ENCODE measurements at places on chromosomes 5 and 9.

DNA sequence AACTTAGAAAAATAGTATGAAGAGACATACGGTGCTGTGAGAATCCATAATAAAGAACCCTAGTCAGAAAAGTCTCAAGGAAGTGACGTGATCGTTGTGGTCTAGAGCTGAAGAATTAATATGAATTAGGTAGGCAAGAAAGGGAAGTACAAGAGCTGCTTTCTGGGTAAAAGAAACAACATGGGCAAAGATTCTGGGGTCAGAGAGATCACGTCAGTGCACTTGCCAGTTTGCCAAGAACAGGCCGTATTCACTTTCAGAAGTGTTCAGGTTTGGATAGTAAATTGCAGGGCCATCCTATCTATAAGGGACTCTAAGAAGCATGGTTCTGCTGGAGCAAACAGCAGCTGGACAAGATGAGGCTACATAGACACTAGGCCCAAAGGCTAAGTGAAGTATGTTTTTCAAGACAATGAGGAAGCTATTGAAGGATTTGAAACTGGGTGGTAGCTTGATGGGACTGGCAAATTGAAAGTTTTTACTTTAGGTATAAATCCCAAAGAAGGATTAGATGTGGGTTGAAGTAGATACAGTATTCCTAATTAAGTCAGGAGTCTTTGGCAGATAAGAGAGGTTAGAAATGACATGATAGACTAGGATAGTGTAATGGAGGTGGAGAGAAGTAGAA, 4.8 kb upstream of the CHD1 start:
- no peak for DNase-seq

DNA sequence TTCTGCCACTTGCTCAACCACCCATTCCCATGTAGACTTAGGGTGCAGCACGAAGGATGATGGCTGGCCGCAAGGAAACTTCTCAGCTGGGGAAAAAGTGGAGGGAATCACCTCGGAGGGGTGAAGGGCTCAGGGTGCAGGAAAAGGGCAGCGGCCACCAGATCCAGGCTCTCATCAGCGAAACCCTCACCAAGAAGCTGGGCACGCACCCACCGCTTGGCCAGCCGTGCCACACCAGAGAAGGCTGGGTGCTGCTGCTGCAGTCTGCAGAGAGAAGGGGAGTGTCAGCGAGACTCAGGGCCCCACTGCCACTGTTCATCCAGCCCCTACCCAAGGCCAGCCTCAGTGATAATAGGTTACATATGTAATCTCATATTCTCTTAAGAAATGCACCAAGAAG, 8.6 kb downstream of the NOL6 start:
- DNase-seq = no peak

DNA sequence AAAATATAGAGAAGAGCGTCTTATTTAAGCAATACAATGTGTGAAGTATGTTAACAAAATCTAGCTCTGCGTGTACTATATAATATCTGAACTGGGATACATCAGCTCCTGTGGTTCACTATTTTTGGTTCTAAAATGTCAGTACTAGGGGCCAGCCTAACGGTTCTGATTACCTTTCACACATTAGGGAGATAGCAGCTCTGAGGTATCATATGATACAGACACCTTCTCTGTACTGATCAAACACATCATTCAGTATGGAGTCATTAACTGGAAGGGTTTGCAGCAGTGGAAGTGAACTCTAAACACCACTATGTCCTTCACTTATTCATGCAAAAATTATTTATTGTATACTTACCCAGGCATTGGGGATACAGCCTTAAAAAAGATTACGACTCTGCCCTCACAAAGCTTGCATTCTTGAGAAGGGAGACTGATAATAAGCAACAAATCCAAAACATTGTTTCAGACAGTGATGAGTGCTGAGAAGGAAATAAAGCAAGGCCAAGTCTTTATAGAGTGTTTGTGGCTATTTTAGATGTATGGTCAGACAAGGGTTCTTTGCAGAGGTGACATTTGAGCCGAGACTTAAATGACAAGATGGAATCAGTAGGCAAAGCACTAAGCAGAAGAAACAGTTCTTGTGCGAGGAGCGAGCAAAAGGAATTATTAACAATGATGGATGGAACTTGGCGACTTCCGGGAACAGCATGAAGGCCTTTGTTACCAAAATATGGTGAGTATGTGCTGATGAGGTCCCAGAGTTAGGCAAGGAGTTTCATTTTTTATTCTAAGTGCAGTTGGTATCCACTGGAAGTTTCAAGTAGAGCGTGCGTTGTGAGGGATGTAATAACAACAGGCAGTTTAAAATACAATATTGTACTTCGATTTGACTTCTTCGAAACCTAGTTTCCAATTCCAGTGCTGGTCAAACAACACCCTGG, 1.8 kb upstream of the LNPEP start:
- peak; percentile 63 for DNase-seq

DNA sequence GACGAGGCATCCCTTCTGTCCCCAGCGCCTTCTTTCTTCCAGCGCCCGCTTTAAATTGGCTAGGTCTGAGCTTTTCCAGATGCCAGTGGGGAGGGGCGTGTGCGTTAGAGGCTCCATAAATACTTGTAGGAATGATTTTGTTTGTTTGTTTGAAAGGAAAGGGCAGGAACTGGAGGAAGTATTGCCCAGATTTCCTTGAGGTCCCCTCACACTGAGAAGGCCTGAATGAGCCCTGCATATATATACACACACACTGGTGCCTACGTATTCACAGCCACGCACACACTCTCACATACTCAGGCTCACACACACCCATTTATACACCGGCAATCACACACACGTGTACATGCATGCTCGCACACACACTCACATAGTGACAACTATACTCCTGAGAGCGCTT, 1.0 kb upstream of the SLIT3 start:
- no peak for DNase-seq

DNA sequence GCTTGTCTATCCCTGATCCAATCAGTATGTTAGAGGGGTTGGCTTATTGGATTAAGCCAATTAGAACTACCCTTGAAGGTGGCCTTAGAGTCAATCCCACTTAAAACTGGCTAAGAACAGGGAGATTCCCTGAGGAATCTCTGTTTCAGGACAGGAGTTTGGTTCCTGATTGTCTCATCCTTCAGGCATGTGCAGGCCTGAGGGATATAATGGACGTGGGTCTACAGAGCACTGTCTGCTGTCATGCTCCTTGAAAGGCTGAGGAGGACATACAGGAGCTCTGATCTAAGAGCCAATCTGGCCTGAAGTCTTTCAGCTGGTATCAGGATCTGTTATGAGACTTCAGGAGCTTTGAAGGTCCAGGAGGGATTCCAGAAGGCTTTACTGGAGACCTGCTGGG, 36.2 kb upstream of the PRXL2C start:
- DNase-seq = no peak

GRCh38 chr9:115952430-115953292, 200.9 kb upstream of the PAPPA start:
- peak; percentile 6 for DNase-seq

- no peak for DNase-seq
Measured at GRCh38 chr5:180591311-180591887, at the start of gene SCGB3A1. Gene SCGB3A1, minus strand, starts transcription at chr5:180591499. Its CDS starts 37 bp downstream, at chr5:180591462.

- no peak for DNase-seq
Measured at GRCh38 chr5:2737273-2738155, 14.0 kb downstream of the IRX2 start.

DNA sequence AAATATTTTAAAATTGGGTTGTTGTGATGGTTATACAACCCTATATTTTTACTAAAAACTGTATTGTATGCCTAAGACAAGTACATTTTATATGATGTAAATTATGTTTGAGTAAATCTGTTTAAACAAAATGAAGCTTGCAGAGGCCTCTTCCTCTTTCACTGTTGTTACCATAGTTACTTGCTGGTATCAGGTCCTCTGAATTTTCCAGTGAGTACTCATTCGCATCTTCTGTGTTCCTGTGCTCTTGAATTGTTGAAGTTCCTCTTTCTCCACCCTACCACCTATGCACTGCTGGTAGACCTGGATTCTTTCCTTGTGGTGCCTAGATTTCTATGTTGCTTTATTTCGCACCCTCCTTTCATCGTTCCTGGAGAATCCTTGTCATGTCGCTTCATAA, 938.5 kb upstream of the ACO1 start:
- DNase-seq = no peak

DNA sequence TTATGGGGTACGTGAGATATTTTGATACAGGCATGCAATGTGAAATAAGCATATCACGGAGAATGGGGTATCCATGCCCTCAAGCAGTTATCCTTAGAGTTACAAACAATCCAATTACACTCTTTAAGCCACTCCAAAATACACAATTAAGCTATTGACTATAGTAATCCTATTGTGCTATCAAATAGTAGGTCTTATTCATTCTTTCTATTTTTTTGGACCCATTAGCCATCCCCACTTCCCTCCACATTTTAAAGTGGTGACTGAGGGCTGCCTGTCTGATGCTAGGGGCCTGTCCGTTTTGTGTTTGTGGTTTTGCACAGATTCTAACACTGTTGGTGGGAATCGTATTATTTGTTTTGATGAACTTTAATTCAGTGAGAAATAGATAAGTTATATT, 129.7 kb upstream of the DHFR start:
- no peak for DNase-seq

GRCh38 chr5:133859073-133859472, 109.4 kb downstream of the C5orf15 start:
- DNase-seq = no peak

DNA sequence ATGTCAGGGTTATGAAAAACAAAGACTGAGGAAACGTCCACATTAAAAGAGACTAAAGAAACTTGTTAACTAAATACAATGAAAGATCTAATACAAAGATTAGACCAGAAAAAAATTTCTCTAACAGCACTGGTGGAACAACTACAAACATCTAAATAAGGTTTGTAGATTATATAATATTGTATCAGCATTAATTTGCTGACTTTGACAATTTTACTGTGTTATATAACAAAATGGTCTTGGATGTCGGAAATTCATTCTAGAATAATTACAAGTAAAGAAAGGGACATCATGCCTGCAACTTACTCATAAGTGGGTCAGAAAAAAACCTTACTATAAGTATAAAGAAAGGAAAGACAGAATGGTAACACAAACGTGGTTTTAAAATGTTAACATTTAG, 50.1 kb downstream of the PJA2 start:
- DNase-seq = no peak

DNA sequence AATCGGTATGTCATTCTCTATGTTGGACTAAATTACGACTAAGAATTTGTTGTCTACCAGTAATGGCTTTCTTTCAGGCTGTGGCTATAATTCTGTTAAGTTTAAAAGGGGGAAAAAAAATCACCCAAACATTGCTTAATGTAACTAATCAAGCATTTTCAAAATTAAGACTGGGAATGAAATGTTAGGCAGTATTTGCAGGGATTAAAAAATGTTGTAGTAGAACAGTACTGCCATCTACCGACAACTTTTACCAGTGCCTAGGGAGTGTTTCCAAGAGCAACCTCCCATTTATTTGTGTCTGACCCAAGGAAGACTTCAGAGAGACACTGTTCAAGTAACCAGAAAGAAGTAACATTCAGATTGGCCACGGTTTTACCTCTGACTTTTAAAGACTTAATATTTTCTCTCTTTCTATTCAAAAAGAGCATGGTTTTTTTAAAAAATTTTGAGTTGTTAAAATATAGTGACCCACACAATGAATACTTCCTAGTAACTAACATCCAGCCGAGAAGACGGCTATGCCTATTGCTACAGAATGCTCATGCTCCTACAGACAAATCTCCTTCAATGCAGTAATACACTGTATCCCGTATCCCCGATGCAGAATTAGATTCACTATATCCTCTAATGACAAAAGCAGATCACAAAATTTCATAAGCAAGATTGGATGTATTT, 92.4 kb downstream of the ARL15 start:
- DNase-seq = peak; percentile 60

- DNase-seq = no peak
Measured at GRCh38 chr5:177426566-177427210, at the start of gene GRK6. Gene GRK6, plus strand, starts transcription at chr5:177426676. Its CDS starts 170 bp downstream, at chr5:177426846.

DNA sequence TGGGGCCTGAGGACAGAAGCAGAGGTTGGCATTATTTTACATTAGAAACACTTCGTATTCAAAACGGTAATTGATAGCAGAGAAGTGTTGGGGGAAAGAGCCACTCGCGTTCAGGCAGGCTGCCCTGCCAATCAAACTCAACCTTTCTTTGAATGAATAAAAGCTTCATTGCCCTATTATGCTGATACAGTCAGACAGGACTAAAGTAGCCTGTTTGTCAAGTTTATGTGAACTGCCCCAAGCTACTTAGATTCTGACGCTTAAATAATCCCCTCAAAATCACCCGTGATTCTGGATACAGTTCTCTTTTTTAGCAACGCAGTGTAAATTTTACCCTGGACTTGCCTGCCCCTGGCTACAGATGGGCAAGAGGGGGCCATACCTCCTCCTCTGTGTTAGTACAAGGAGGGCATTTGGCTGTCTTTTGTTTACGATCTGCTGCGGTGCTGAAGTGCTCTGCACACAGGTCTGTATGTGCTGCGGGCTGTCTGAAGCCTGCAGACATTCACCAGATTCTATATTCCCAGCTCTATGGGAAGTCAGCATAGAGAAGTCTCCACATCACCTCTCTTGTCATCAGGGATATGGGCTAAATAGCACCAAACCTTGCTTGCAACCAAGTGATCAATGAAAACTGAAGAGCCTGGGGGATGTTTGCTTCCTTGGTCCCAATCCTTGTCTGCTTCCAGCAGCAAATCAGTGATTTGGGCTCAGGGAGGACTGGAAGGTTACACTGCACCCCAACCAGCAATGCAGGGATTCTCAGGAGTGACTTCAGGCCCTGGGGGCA, 218.4 kb downstream of the EBF1 start:
- no peak for DNase-seq

GRCh38 chr9:128254855-128255759, 20.7 kb downstream of the GOLGA2 start:
- peak; percentile 42 for DNase-seq

DNA sequence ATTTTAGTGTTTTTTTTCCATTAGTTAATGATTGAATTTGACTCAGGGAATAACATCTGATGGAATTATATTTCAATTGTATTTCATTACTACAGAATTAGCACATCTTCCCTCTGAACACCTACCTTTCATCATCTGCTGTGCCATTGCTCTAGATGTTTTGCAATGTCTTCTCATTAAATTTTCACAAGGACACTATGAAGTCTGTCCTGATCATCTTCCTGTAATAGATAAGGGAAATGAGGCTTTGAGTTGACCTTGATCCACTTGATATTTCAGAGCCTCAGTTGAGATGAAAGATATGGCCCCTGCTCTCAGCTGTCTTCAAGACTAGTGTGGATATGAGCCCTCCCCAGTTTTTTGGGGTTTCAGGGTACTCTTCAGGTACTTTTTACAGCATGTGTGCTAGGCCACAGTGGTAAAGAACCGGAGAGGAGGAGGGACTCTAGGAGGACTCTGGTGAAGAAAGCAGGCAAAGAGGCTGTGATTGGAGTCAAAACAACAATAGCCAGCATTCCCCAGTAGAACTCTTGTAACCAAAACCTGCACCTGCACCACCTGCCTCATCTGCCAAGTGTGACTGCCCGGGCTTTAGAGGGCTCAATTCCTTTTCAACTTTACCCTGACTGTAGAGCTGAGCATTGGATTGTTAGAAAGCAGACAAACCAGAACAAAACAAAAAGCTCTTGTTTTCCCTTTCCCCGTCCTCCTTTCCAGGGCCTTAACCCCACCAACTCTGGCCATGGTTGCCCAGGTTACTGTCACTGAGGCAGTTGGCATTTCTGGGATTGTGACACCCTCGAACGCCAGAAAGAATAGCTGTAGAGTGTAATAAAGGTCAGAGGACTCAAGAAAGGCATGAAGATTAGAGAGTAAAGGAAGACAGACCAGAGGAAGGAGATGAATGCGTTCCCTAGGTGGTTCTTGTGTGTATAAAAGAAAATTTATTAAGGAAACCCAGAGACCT, 56.3 kb downstream of the ERAP1 start:
- DNase-seq = no peak

GRCh38 chr5:144125163-144125726, 45.2 kb downstream of the YIPF5 start:
- no peak for DNase-seq

All from kidney glomerular epithelial cell (primary cell).